ENCODE measurements at places on chromosomes 13 and 19.
A peak's percentile ranks its signal among the peaks of the same experiment; 100 is the strongest.

GRCh38 chr13:107817647-107818287 is 397.6 kb downstream of the LIG4 start:
- no peak for DNase-seq

- DNase-seq, result no peak
Observed at GRCh38 chr13:36870050-36870692, 49.9 kb downstream of the SMAD9 start.

DNA sequence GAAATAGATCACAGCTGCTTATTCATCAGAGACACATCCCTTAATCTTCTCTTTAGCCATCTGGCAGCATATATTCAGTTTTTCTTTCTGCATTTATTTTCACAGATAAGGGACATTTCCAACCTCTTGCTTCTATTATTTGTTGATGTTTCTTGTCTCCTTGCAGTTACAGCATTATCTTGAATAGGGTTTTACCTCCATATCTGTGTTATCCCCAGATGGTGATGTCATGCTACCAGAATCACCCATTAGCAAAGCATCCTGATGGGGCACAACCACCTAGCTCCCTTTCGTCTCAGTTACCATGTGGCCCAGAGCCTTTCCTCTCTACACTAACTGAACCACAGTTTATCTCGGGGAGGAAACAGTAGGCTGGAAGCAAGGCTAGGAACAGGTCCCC is 483.9 kb downstream of the FOXO1 start:
- DNase-seq, result no peak

DNA sequence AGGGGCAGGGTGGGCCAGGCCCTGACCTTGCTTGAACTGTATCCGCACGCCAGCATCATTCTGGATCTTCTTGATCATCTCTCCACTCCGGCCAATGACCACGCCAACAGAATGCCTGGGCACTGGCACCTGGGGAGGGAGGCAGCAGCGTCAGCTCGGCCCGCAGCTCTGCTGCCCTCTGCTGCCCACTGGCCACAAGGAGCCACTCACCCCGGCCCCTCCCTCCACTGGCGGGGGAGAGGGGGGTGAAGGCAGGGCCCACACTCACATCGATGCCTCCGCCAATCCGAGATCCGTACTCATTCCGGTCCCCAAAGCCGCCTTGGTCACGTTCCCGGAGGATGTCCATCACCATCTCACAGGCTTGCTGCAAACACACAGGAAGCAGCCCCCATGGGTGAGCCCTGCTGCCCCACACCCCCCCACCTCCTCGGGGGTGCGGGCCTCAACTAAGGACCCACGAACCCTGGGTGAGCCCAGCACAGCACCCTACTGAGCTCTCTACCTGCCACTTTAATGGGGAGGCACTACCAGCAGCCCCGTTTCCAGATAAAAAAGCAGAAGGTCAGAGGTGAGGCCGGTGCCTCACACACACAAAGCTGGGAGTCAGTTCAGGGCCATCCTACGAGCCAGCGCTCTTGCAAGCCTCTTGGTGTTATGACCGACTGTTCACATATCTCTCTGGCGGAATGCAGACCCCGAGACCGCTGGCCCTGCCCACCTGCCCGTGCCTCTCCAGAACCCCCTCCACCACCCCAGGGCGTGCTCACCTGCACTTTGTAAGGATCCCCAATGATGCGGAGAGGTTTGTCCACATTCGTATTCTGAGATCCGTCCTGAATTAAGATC is 6.7 kb downstream of the KHSRP start:
- peak; percentile 27 for DNase-seq

DNA sequence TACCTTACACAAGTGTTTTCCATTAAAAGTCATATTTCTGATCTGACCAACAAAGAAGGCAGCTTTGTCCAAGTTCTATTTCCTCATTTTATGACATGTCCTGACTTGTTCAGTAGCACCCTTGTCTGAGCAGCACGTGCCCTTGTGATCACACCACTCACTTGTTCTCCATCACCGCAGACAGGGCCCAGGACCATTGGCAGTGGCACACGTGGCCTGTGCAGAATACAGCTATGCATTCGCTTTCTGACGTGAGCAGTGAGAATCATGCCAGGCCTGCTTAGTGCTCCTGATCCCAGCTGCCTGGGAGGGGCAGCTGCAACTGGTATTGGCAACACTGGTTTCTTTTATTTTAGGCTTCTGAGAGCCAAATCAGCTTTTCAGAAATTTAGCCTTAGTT is 134.2 kb downstream of the FRY start:
- no peak for DNase-seq

DNA sequence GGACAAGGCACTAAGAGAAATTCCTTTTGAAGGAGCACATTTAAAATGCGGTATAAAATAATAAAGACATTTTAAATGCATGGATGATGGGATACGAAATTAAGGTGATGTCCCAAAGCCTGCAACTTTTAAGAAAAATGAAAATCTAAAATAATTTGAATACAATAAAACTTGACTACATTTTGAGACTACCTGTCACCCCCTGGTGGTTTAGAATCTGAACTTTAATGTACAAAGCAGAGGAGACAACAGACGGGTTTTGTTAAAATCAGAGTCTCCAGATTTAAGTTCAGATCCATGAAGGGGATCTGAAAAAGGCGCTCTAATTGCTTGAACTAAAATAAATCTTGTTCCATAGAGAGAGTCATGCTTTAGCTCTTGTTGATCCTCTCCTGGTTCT is 1129.3 kb upstream of the PCDH20 start:
- DNase-seq, result no peak

- DNase-seq, result no peak
Observed at GRCh38 chr19:31303262-31303815, 45.9 kb downstream of the TSHZ3 start.

DNA sequence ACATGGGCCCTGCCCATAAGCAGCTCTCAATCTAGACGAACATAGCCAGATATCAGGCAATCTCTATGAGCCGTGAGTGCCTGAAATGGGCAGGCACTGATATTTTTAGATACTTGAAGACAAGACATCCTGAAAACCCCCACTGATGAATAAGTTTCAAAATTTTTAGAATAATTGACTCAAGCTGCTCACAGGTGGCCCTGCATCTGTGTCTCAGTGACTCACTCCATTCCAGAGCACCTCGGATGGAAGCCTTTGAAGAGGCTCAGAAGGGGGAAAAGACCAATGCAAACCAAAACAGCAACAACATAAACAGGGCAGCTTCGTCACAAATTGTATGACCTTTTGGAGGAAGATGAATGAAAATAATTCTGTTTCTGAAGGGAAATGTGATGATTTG is 42.8 kb upstream of the SLC46A3 start:
- no peak for DNase-seq

DNA sequence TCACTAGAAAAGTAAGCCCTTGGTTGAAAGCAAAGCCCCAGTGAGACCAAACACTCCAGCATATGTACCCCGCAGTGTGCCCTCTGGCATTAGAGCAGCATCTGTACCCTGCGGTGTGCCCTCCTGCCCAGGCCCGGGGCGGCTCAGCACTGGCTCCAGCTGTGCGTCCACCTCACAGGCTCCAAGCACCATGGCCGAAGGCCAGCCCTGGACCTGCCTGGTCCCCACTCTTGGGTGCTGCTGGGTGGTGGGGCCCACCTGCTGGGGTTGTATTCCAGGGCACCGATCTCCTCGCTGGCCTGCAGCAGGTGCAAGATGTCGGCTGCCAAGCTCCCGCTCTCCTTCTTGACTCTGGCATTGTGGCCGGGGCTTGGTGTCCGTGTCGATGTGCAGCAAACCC is 230.2 kb downstream of the TUBA3C start:
- no peak for DNase-seq

GRCh38 chr19:51921949-51922348 is 5.3 kb upstream of the ZNF613 start:
- no peak for DNase-seq

- no peak for DNase-seq
Observed at GRCh38 chr19:51354103-51354741, 12.0 kb downstream of the ETFB start.

GRCh38 chr13:37651891-37652290 is 53.3 kb upstream of the POSTN start:
- no peak for DNase-seq

- no peak for DNase-seq
Observed at GRCh38 chr13:95073747-95074311, 227.4 kb downstream of the ABCC4 start.

DNA sequence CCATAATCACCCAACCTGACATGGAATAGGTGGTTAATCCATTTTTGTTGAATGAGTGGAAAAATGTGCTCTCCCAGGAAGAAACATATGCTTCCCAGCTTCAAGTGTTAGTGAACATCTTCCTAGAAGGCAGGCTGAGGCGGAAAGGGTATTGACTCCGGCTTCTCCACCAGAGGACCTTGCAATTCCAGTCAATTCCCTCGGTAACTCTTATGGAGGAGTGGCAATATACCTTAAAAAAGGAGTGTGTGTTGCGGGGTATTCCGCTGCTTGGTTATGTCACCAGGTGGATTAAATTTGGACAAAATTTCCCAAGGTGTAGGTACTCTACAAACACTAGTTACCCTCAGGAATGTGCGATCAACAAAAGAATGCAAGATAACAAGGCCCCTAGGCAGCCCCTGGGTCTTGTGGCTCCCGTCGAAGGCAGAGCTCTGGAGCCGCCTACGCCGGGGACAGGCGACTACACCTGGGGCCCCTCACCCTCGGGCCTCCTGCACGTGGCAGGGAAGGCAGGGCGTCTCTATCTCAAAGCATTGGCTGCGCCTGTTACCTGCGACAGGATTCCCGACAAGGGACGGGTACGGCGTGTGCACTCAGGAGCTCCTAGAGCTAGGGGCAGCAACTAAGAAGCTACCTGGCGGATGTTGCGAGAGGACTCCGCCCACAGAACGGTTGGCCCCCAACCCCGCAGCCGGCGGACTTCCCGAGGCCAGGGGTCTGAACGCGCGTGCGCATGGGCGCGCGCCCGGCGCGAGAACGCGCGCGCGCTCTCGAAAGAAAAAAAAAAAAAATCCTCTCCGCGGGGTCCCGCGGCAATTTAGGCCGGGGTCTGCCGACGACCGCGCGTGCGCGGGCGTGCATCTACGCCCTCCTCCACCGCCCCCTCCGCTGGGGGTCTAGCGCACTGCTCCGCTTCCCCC is at the start of gene WDR87:
WDR87 (minus strand) TSS at position 649 of the 923 bp plus-strand sequence. CDS start 8,355 bp downstream, outside the sequence.
- DNase-seq, result peak; percentile 41

DNA sequence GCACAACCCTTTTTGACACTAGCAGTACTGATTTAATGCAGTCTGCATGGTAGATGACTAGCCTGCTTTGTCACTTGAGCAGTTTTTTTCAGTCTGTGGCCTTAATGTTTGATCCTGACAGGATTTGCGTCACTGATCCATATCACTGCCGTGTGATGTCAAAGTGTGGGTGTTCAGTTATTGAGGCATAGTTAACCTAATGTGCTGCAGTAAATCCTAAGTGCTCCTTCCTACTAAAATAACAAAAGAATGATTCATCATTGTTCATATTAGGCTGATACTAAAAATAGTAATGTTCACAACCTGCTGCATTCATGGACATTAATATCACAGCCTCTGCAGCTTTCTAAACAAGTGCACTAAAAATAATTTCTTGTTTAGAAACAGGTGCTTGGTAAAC is 121.9 kb upstream of the MLNR start:
- DNase-seq, result peak; percentile 48
